ENCODE measurements at places on chromosomes 1 and 21.

- DNase-seq = no peak
Measured at GRCh38 chr1:69985376-69985775, 220.0 kb downstream of the LRRC40 start.

DNA sequence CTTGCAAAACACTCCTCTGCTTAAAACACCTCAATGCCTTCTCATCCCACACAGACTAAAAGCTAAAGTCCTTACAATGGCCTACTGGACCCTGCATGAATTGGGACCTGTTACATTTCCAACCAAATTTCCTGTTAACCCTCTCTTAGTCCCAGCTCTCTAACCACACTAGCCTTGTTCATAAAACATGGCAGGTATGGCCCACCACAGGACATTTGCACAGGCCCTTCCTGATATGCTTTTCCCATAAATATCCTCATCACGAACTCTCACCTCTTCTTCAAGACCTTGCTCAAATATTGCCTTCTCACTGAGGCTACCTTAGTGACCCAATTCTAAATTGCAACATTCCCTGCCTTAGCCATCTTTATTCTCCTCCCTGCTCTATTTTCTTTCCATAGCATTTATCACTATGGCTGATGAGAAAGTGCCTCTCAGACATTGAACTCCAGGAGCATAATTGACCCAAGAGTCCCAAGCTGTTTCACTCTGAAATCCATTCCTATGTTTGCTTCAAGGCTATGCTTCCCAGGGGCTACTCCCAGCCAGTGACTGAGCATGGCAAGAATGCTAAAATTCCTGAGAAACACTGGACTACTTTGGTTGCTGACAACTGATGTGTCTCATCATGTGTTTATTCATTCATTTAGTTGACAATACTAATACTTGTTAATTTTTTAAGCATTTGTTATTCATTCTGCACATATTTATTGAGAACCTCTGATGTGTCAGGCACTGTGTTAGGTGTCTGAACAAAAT, 2.7 kb upstream of the PALMD start:
- peak; percentile 35 for DNase-seq

DNA sequence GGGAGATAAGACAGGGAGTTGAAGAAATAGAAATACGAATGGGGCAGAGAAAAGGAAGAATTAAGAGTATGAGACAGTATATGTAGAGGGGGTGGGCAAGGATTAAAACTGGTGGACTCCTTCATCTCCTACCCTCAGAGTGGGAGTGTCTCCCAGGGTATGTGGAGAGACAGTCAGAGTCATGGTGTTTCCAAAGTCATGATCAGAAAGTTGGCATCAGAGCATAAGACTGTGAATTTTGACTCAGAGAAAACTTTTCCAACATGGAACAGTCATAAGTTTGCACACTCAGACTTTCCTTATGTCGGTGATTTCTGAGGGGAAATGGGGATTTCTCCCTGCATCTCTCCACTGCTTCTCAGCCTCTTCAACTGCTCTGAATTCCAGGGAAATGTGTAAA, 2.4 kb downstream of the CD84 start:
- DNase-seq = no peak

- no peak for DNase-seq
Measured at GRCh38 chr1:204084247-204084772, 11.4 kb downstream of the SOX13 start.

- DNase-seq = peak; percentile 29
Measured at GRCh38 chr1:82086739-82087138, 286.0 kb downstream of the ADGRL2 start.

GRCh38 chr1:191460234-191460633, 698.0 kb upstream of the RGS18 start:
- no peak for DNase-seq
